ENCODE measurements at places on chromosomes 5 and 9.

DNA sequence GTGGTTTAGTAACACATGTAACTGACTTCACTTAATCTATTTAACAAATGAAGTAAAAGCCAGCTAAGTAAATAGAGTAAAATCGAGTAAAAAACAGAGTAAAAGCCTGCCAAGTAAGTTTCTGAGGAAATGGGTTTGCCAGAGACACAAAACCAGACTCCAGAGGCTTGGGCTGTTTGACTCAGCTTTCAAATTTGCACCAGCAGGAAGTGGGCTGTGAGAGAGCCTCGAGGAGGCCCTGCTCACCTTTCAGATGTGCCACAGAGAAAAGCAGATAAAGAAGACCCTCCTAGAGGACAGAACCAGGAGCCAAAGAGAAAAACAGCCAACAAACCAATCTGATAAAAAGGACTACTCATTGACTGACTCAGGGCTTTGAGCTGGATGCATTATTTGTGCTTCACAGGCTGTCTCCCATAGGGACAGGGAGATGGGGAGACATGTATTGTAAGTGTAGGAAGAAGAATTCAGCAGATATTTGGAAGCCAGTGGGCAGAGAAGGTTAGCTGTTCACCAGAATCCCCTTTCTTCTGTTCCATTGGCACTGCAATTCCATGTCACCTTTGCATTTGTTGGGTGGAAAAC lies 14.4 kb upstream of the AMACR start:
- no peak for DNase-seq

DNA sequence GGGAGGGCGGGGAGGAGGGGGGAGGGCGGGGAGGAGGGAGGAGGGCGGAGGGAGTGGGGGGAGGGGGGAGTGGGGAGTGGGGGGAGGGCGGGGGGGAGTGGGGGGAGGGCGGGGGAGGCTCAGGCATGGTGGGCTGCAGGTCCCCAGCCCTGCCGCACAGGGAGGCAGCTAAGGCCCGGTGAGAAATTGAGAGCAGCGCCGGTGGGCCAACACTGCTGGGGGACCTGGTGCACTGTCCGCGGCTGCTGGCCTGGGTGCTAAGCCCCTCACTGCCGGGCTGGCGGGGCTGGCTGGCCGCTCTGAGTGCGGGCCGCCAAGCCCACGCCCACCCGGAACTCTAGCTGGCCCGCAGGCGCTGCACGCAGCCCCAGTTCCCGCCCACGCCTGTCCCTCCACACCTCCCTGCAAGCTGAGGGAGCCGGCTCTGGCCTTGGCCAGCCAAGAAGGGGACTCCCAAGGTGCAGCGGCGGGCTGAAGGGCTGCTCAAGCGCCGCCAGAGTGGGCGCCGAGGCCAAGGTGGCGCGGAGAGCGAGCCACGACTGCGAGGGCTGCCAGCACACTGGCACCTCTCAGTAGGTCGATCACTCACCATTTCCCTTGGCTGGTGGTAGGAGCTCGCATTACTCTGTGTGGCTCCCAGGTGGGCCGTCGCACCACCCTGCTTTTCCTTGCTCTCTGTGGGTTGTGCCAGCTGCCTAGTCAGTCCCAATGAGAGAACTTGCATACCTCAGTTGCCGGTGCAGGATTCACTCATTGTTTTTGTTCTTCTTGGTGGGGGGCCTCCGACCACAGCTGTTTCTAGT lies 160.2 kb downstream of the CNTLN start:
- peak; percentile 49 for DNase-seq

- DNase-seq, result no peak
Observed at GRCh38 chr9:124623966-124624734, 117.0 kb upstream of the NR5A1 start.

DNA sequence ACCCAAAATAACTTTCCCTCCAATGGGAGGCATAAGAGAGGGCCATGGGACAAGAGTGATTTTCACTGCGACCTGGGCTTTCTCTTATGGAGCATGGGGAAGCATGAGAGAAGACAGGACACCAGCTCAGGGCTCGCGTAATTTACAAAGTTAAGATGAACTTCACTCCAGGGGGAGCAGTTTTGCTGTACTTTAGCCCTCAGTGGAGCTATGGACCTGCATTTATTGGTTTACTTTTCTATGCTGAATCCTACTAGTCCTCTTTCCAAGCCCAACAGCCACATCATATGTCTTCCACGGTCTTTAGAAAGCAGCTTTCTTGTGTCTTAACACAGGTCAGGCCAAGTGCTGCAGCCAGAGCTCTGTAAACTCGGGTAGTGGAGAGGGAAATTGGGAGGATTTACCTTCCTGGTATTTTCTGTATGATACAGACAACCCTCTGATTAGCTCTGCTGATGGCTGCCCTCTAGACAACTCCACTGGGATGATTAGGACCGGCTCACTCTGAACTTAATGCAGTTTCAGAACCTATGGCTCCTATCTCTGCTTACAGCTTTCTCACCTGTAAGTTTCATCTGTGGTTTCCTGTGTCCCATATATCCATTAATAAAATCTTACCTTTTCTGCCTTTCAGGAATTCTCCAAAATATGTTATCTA lies 581.0 kb upstream of the RORB start:
- DNase-seq, result no peak

DNA sequence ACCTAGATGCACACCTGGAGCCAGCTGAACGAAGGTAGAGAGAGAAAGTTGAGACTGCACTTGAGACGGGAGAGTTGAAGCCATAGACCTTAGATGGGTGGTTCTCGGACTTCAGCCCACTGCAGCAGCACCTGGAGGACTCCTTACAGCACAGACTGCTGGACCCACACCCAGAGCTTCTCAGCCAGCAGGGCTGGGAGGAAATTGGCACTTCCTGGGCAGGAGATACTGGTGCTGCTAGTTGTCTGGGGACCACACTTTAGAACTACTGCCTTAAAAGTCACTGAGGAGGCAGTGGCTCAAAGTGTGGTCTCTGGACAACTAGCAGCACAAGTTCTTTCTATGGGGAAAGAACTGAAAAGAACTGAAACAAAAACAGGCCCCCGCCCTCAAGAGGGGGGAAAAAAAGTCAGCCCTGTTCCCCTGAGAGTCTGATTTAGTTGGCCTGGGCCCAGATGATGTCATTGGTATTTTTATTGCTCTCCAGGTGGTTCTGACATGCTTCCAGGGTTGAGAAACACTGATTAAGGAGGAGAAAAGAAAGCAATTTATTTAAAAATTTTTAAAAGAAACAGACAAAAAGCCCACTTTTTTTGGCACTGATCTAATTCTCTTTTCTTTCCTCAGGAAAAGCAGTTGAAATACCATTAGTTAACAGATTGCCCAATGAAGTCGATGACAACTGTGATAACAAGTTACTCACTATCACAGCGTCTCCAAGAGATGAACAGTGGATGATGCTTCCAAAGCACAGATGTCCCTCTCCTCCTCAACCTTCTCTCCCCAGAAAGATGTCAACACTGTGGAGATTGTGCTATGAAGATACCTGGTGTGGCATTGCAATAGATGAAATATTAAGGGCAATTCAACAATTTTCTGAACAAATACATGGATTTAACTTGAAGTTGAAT lies 73.6 kb upstream of the ADAMTS16 start:
- DNase-seq, result peak; percentile 26
